Chondrocyte (in vitro differentiated cells): ENCODE measurements at places on chromosomes 11 and 22.

DNA sequence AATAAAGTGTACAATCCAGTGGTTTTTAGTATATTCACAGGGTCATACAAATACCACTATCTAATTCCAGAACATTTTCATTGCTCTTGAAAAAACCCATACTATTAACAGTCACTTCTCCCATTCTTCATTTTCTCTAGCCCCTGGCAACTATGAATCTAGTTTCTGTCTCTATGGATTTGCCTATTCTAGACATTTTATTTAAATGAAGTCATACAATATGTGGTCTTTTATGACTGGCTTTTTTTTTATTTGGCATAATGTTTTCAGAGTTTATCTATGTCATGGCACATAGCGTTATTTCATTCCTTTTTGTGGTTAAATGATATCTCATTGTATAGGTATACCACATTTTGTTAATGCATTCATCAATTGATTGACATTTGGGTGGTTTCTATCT is 59.4 kb downstream of the KDM2A start:
- no peak for DNase-seq

DNA sequence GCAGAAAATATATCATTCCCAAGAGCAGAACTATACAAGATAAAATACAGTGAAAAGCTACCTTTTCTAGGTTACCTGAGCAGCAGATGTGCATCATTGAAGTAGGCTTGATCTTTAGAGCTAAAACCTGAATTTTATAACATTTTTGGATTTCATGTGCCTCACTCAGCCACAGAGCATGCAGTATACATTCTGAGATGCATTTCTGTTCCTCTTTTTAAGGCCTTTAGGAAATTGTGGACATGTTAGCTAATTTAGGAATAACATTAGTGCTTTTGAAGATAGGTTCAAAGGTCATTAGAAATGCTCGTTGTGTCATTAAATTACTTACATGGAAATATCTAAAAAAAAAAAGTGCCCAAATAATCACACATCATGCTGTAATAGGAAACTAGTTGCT is 230.6 kb upstream of the PDGFD start:
- DNase-seq: no peak

DNA sequence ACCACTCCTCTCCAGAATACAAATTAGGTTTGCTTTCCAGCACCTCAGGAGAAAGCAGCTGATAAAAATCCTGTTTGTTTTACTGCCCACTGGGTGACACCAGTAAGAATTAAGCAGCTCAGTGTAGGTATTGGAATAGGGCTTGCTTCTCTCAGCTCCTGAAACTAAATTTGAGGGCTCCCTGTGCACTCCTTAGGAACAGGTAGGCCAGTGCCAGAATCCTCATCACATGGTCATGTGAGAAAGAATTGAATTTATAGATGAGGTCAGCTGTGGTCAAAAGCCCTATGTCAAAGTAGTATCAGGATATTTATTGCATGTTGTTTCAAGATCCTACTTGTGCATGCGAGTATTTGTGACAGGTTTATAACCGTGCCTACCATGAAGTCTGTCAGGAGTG is 1.0 kb downstream of the PRSS23 start:
- DNase-seq: no peak

GRCh38 chr11:114953039-114953438 is 274.7 kb downstream of the NXPE2 start:
- no peak for DNase-seq

DNA sequence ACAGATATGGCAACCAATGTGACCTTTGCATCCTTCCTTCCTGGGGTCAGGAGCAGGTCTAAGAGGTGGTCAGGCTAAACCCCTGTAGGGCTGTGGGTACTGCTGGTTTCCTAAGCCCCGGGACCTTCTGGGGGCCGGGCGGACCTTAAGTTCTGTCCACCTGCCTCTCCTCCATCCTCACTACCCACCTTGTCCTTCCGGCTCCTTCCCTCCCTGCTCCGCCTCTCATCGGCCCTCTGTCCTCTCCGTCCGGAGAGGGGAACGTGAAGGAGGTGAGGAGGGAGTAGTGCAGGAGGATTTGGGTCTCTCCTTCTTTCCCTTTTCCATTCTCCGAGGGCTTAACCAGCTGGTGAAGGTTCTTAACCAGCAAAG is 28.3 kb upstream of the PARVB start:
- no peak for DNase-seq

GRCh38 chr11:2867142-2867541 is 18.4 kb downstream of the CDKN1C start:
- DNase-seq: no peak

DNA sequence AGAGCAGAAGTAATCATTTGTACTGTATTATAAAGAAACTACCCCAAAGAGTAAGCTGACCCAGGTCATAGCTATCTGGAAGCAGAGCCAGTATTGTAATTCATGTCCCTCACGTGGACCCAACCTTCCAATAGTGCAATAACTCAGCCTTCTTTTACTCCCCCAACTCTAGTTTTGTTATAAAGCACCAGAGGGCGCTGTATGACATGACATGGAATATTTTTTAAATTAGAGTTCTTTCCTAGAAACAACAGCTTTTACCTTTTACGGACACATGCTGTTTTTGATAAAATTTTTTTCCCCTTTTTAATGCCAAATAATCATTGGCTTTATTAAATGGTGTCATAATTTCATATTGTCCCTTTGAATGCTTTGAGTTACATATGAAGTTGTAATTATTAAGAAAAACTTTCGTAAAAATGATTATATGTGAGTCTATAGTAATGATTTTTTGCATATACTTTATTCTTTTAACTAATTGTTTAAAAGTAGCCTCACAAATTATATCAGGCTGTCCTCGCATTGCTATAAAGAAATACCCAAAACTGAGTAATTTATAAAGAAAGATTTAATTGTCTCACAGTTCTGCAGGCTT is 76.9 kb downstream of the DKK3 start:
- DNase-seq: no peak

GRCh38 chr11:59754494-59754858 is 700 bp upstream of the STX3 start:
- no peak for DNase-seq

DNA sequence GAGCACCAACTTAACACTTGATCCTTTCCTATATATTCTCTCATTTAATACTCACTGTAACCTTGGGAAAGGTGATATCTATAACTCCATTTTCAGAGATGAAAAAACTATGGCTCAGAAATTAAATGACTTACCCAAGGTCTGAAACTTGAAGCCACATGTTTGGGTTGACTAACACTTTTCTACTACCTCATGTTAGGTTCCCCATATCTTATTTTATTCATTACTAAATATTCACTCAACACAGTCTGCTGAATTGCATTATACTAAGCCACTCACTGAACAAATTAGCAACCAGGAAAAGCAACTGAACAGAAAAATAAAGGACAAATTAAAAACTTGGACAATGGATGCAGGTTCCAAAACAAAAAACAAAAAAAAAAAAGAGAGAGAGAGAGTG is 59.9 kb downstream of the FAM168A start:
- DNase-seq: no peak

GRCh38 chr11:43686207-43686606 is 5.7 kb downstream of the HSD17B12 start:
- no peak for DNase-seq

DNA sequence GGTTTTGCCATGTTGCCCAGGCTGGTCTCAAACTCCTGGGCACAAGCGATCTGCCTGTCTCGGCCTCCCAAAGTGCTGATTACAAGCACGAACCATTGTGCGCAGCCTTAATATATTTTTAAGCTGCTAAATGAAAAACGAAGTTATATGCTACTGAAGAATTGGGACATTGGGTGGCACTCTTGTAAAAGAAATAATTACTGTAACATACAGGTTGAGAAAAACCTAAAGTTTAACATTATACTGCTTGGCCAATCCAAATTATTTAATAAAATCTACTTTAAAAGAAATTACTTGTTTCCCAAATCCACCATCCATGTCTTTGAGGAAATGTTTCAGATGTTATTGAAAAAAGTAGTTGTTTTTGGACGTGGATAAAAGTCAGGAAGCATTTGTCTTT is 37.9 kb upstream of the ARHGAP32 start:
- no peak for DNase-seq

GRCh38 chr22:35705141-35705540 is 12.5 kb upstream of the APOL5 start:
- no peak for DNase-seq

DNA sequence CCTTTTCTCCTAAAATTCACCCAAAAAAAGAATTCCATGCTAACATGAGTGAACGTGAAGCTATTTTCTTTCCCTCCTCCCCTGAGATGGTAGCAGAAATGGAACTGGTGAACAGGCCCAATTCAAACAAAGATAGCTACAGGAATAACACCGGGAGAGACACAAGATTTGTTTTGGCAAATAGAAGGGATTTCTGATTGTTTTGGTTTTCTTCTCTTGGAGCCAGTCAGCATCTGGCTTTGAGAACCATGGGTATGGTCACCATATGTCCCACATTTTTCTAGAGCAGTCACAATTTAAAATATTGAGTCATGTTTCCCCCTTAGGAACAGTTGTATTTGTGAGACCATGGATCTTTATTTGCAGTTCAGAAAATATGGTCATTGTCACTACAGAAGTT is 214.1 kb downstream of the FAM76B start:
- DNase-seq: no peak

- no peak for DNase-seq
Observed at GRCh38 chr22:16847271-16847670, 22.1 kb upstream of the XKR3 start.

- no peak for DNase-seq
Observed at GRCh38 chr22:35172442-35172841, 84.9 kb upstream of the HMGXB4 start.

GRCh38 chr11:87290304-87290922 is 252.7 kb downstream of the TMEM135 start:
- DNase-seq: no peak

GRCh38 chr11:74179234-74180052 is 8.4 kb downstream of the PPME1 start:
- no peak for DNase-seq

DNA sequence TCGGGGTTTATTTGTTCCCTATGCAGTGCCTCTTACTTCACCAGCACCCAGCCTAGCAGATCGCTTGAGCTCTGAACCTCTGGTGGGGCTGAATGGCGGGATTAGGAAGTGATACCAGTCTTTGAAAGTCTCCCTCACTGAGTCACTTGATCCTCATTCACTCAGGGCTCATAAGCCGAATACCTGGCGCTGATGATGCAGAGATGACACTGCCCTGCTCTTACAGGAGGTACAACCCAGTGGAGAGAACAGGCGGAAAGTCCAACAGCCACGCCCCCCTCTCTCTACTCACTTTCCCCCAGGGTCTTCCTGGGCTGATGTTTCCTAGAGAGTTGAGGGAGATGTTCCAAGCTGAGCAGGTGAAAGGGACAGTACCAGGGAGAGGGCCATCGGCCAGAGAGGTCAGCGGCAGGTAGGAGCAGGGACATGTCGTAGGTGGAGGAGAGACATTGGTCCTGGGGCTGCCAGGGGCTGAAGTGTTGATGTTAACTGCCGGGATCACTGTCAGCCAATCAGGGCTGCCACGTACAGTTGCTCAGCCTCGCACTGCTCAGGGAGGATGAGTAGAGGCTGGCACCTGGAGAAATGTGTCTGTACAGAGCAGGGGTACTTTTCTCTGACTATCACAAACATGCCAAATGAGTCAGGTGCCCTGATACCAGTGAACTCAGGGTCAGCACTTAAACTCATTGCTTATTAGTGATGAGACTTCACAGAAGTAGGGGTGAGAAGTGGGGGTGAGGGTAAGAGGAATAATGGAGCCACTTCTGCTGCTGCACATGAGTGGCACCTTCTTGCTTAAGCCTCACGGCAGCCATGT is 9.9 kb upstream of the APOBEC3A start:
- DNase-seq: no peak

- no peak for DNase-seq
Observed at GRCh38 chr11:9858822-9859221, 194.9 kb downstream of the SWAP70 start.

- DNase-seq: peak; percentile 37
Observed at GRCh38 chr11:117855186-117855845, 21.1 kb downstream of the FXYD6 start.

DNA sequence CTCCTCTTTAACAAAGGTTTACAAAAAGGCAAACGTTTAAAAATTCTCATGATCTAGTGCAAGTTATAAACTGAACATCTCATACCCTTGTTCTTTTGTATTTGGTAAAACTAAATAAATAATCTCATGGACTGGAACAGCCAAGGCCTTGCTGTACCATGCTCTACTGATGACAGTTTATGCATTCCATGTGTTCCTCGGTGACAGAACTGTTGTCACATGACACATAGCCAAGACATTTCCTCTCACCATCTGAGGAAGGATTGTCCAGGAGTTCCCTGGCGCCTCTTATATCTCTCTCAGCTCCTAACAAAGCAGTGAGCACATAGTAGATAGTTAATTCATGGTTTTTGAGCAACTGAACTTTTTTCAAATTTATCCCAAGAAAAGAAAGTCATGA is 12.6 kb downstream of the CCDC83 start:
- no peak for DNase-seq

- DNase-seq: no peak
Observed at GRCh38 chr22:20137113-20137512, 5.5 kb downstream of the ZDHHC8 start.

DNA sequence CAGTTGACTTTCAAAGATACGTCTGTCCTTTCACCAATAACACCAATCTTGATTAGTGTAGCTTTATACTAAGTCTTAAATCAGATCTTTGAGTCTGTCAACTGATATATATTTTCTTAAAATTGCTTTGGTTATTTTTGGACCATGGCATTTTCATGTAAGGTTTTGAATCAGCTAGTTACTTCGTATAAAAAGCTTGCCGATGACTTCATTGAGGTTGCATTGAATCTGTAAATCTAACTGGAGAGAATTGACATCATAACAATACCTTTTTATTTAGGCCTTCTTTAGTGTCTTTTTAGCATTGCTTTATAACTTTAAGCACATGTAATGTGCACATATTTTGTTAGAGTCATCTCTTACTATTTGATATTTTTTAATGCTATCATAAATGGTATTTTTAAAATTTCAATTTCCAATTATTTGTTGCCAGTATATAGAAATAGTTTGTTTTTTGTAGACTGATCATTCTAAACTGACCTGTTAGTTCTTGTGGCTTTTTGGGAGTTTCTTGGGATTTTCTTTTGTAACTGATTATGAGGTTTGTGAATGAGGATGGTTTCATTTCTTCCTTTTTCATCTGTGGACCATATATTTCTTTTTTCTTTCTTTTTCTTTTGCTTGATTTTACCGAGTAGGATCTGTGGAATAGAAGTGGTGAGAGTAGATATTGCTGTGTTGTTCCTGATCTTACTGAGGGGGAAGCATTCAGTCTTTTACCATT is 61.4 kb downstream of the DDX10 start:
- DNase-seq: no peak

- no peak for DNase-seq
Observed at GRCh38 chr11:102458548-102458947, 6.0 kb upstream of the TMEM123 start.
